ENCODE measurements at places on chromosomes 5 and 9. TPM values are rescaled to one million over a fixed set of nuclear protein-coding genes. Genes with fewer than 3 reads are reported as not detected.

The GADD45G gene
- total RNA-seq: not detected

GRCh38 chr9:95684516-95684915, 167.7 kb upstream of the PTCH1 start:
- no peaks in the 10 kb centered on the region for H3K36me3 ChIP-seq
- no peaks in the 10 kb centered on the region for H3K4me1 ChIP-seq
- H3K27me3 ChIP-seq: no peaks in the 10 kb centered on the region

GRCh38 chr5:73912821-73913271, 286.9 kb downstream of the ARHGEF28 start:
- no peaks in the 10 kb centered on the region for H3K27me3 ChIP-seq
- no peaks in the 10 kb centered on the region for H3K4me1 ChIP-seq
- H3K4me3 ChIP-seq: no peak overlapping the region
- no peak overlapping the region for H3K27ac ChIP-seq

GRCh38 chr5:72248410-72248981, 71.5 kb downstream of the MRPS27 start:
- H3K27me3 ChIP-seq: no peaks in the 10 kb centered on the region
- H3K27ac ChIP-seq: no peak overlapping the region
- no peak for DNase-seq
- H3K4me3 ChIP-seq: no peak overlapping the region
- H3K36me3 ChIP-seq: no peaks in the 10 kb centered on the region
- H3K4me1 ChIP-seq: peaks cover 26% of the 10 kb centered on the region

All from Karpas-422 (cell line).